ENCODE measurements at places on chromosomes 1 and 21.

DNA sequence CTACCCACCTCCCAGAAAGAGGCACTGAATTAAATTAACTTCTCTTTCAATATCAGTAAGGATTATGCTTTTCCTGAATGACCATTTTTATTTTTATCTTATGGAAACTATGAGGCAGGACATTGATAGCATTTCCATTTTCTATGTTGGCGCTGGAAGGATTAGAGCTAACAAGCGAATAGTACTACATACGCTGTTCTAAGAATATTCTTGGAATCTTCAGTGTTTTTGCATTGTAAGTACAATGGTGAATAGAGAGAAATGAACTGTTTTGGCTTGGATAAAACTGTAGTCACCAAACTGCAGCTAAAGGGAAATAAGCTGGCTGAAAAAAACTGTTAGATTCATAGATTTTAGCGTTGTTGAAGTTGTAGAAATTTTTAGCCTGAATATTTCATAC, 779.0 kb upstream of the ADGRL4 start:
- no peaks in the 10 kb centered on the region for H3K36me3 ChIP-seq
- H3K4me1 ChIP-seq = no peaks in the 10 kb centered on the region
- no peaks in the 10 kb centered on the region for H3K27me3 ChIP-seq
- H3K4me3 ChIP-seq = no peak overlapping the region

GRCh38 chr1:65149351-65150107, 1.5 kb downstream of the AK4 start:
- H3K27ac ChIP-seq = no peak overlapping the region
- H3K27me3 ChIP-seq = peaks cover 4% of the 10 kb centered on the region
- no peak for DNase-seq
- no peaks in the 10 kb centered on the region for H3K36me3 ChIP-seq
- H3K4me1 ChIP-seq = peaks cover 13% of the 10 kb centered on the region

GRCh38 chr21:32768530-32768929, 3.0 kb downstream of the PAXBP1 start:
- no peaks in the 10 kb centered on the region for H3K27me3 ChIP-seq
- H3K27ac ChIP-seq = no peak overlapping the region
- H3K36me3 ChIP-seq = peaks cover 26% of the 10 kb centered on the region
- no peak for DNase-seq
- peaks cover 24% of the 10 kb centered on the region for H3K4me1 ChIP-seq

- no peaks in the 10 kb centered on the region for H3K27me3 ChIP-seq
- DNase-seq = no peak
- H3K4me3 ChIP-seq = no peak overlapping the region
- no peaks in the 10 kb centered on the region for H3K36me3 ChIP-seq
- H3K27ac ChIP-seq = no peak overlapping the region
- peaks cover 4% of the 10 kb centered on the region for H3K4me1 ChIP-seq
These were observed 8.7 kb upstream of the GADD45A start for GRCh38 chr1:67676287-67676686.

GRCh38 chr1:2228157-2228594, at the start of gene SKI:
SKI (plus strand) TSS chr1:2228319; CDS start chr1:2228767, 448 bp downstream.
- peak within 1 kb of the TSS; percentile 78 for H3K27ac ChIP-seq
- no peaks in the 10 kb centered on the region for H3K36me3 ChIP-seq
- no peak for DNase-seq
- peaks cover 10% of the 10 kb centered on the region for H3K27me3 ChIP-seq
- peak within 1 kb of the TSS; percentile 48 for H3K4me3 ChIP-seq

DNA sequence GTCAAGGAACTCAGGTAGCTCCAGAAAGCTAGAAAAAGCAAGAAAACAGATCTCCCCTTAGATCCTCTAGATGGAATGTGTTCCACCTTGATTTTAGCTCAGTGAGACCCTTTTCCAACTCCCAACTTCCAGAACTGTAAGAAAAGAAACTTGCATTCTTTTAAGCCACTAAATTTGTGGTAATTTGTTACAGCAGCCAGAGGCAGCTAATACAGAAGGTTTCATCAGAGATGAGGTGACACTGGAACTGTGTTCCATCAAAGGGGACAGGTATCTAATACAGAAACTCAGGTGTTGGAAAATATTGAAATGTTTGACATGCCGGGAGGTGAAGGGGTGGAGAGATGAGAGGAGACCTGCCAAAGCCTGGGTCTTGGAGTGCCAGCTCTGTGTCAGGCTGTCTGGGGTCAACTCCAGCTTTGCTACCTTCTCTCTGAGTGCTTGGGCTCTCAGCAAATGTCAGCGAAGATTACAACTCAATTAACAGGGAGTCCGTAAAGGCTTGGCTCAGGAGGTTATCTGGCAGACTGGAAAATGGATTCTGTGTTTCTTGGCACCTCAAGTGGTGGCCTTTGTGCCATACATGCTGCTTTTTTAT, 71.3 kb downstream of the PLPP3 start:
- DNase-seq = no peak
- H3K27ac ChIP-seq = peak overlapping the region; percentile 28
- no peaks in the 10 kb centered on the region for H3K36me3 ChIP-seq
- H3K4me3 ChIP-seq = no peak overlapping the region
- peaks cover 59% of the 10 kb centered on the region for H3K4me1 ChIP-seq

Data from CD14-positive monocyte (primary cell).